ENCODE measurements at places on chromosomes 12 and 14.

DNA sequence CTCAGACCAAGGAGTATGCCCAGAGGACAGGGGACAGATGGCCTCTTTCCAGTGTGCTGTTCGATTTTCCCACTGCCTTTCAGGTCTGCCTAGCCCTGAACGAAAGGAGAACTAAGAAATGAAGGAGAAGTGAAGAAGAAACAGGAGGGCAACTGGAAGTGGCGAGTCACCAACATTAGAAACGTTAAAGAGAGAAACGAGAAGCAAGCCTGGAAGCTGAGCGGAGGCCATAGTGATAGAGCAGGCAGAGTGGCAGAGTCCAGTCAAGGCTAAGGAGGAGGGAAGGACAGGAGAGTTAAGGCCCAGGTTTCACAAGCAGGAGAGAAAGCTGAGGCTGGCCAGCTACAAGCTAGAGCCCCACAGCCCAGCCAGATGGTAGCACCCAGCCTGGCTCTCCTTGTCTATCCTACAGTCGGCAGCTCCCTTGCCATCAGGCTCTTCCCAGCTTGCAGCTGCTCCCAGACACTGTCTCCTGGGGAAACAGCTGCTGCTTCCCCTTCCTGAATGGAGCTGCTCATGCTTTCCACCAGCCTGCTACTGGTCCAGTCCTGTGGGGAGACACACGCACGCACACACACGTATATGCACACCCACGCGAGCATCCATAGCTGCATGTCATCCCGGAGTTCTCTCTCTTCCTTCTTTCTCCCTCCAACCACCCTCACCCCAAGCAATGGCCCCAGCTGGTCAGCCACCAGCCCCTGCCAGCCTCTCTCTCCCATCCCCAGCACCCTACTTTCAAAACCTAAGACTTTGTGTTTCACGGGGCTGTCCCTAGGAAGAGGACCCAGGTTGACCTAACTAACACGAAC lies 139.7 kb upstream of the CCND2 start:
- no peak for DNase-seq

DNA sequence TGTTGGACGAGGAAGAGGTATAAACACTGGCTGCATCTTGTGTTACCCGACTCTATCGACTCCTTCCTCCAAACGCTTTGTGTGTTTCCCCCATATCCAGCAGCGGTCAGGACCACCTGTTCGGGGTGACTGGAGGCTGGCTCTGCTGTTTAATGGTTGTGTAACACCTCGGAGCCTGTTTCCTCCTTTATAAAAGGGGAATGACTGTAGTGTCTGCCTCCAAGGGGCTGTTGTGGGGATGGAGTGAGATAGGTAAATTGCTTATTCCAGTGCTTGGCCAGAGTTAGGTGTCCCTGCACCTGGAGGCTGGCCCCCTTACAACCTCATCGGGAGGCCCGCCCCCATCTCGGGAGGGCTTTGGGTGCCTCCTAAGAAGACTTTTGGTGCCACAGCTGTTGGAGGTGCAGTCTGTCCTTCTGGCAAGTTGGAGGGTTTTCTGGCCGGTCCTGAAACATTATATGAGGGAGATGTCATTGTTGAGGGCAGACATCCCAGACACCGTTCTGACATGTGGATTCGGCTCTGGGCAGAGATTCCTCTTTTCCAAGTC lies 1.1 kb downstream of the MLXIP start:
- no peak for DNase-seq

DNA sequence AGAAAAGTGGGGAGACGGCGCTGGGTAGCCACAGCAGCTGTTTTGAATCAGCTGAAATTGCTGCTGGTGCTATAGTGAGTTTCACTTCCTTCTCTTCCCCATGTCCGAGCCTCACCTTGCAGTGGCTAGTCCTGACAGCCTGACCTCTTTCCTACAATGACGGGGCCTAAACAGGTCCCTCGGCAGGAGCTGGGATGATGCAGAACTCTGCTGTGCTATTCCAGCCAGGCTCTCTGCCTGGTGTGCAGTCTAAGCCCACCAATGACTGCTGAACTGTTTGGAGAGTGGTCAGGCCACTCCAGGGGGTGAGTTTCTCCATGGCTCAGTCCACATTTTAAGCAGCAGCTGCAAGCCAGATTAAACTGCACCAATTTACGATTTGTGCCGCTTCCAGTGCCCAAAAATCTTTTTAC lies 207.3 kb downstream of the TTC7B start:
- no peak for DNase-seq

- DNase-seq: peak; percentile 24
These were observed 24.9 kb upstream of the JDP2 start for GRCh38 chr14:75402867-75403413.

- DNase-seq: no peak
These were observed 6.8 kb downstream of the EMP1 start for GRCh38 chr12:13203034-13203922.

DNA sequence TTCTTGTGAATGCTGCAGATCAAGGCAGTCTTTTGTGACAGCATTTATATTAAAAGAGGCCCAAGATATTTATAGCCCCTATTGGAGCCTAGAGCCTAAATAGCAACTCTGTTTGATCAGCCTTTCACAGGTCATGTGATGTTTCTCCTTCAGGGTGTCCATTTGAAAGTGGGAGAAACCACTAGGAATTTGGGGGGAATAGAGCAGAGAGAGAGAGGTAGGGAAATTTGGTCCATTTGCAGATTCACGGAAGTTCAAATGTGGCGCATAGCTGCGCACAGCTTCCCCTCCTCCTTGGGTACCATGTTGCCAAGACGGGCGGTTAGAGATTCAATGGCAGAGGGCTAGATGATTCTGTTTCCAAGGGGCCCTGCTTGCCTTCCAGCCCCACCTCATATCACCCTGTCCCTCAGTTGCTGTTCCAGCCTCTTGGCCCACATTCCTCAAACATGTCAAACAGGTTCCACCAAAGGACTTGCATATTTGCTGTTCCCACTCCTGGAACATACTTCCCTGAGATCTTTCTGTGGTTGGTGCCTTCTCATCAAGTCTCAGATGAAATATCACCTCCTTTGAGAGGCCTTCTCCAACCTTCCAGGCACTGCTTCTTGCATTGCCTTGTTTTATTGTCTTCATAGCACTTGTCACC lies 220.8 kb downstream of the CHST11 start:
- no peak for DNase-seq

GRCh38 chr14:79967453-79967852 lies 243.9 kb downstream of the DIO2 start:
- no peak for DNase-seq

GRCh38 chr14:65024957-65025356 lies 38.3 kb downstream of the FNTB start:
- no peak for DNase-seq

DNA sequence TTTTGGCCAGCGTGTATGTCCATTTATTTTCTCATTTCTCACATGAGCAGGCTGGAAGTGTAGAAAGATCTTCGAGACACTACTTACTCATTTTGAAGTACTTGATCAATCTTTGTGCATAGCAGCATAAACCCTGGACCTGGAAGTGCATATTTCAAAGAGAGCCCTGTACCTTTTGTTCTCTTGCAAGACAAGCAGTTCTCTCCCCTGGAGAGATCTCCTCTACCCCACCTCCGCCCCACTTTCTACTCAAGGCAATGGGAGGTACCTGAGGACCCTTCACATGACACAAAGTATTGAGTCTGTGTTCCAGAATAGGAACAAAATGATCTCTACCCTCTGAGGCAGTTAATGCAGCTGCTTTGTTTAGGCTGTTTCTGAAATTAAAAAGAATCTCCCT lies 27.4 kb upstream of the RASSF3 start:
- DNase-seq: no peak

GRCh38 chr14:34554540-34555250 lies 15.2 kb upstream of the EAPP start:
- DNase-seq: no peak

DNA sequence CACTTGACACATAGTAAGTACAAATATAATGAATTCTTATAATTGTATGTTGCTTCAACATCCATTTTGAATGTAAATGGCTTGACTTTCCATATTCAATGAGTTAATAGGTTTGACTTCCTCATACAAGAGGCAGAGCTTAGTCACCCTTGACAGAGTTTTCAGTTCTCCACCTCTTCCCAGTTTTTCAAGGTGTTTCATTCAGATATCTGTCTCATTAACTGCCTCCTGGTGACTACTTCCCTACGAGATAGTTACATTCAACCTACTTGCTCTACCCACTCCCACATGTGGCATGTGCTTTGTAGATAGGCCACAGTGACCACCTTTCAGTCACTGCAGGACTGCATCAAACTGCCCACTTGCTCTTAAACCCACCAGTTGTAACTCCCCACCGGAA lies 60.0 kb downstream of the MYF5 start:
- DNase-seq: no peak

DNA sequence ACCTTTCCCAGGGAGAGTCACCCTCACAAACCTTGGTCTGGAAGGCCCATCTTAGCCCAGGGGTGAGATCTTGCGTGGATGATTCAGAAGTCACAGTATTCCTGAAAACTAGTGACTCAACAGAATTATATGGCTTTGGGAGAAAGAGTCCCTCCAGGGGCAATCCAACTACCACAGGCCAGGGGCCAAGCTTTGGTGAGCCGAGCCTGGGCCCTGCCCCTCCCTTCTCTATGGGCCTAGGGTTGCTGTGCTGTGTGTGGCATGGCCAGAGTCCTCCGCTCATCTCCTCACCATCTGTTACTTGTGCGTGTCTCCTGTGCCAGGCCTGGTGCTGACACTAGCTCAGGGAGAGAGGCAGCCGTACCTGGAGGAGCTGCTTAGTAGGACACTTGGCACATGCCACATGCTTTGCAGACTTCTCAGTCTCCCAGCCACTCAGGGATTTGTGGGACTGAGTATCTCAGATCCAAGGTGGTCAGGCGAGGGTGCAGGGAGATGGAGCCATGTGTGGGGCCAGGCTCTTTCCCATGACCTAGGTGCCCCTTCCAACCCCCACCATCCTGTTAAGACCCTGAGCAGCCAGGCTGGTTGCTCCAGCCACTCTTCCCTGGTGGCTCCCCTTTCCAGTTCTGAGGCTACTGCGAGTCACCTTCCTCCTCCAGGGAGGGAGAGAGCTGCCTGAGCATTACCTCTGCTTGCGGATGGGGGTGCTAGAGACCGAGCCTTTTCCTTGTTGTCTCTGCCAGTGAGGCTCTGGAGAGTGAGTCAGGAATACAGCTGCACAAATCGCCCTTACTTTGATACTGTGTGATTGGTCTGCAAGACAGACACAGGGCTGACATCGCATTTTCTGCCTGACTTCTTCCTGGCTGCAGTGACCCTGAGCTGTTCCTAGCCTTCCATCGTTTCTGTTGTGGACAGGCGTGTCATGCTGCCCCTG lies 94.1 kb downstream of the SLC25A47 start:
- no peak for DNase-seq

GRCh38 chr14:70641548-70642302 lies at the start of gene TTC9:
TSS of gene TTC9 (plus strand) at chr14:70641916. CDS start at chr14:70642130, 214 bp downstream.
- DNase-seq: peak; percentile 73

GRCh38 chr12:72723732-72724131 lies 451.6 kb downstream of the TRHDE start:
- no peak for DNase-seq

- DNase-seq: no peak
These were observed 201.4 kb downstream of the C12orf50 start for GRCh38 chr12:87827638-87828264.

GRCh38 chr12:14322403-14322802 lies 43.1 kb upstream of the ATF7IP start:
- DNase-seq: no peak

- no peak for DNase-seq
These were observed 110.3 kb upstream of the CNTN1 start for GRCh38 chr12:40581889-40582288.

- no peak for DNase-seq
These were observed 5.6 kb upstream of the NFATC4 start for GRCh38 chr14:24362241-24362960.

DNA sequence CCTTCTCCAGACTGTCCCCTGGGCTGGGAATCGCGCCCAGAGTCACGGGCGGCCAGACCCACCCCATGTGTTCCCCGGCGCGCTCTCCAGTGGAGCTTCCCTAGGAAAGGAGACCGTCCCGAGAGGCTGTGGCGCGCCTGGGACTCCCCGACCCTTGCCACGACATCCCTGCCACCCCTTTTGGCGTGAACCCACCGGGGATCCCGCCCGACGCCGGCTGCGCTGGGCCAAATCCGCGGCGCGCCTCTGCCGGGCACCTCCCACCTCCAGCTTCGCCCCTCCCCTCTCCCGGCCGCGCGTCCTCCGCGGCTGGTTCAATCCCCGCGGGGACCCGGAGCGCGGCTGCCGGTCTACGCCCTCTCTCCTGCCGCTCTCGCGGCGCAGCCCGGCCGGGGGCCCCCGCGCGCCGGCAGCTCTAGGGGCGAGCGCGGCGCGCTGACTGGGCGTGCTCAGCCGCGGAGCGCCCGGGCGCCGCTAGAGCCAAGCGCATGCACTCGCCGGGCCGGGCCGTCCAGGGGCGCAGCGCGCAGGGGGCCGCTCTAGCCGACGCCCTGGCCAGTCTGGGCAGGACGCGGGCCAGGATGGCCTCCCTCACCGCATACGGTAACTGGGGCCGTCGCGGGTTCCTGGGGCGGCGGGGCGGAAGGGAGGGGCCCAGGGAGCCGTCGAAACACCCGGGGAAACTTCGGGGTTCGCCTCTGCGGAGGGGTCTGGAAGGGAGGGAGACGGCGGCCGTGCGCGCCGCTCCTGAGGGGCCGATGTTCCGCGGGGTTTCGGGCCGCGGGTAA lies 77.4 kb upstream of the ANO4 start:
- peak; percentile 83 for DNase-seq

GRCh38 chr12:96196781-96197180 lies 2.6 kb downstream of the ELK3 start:
- DNase-seq: no peak

GRCh38 chr12:29228474-29229157 lies 79.5 kb downstream of the FAR2 start:
- DNase-seq: no peak

DNA sequence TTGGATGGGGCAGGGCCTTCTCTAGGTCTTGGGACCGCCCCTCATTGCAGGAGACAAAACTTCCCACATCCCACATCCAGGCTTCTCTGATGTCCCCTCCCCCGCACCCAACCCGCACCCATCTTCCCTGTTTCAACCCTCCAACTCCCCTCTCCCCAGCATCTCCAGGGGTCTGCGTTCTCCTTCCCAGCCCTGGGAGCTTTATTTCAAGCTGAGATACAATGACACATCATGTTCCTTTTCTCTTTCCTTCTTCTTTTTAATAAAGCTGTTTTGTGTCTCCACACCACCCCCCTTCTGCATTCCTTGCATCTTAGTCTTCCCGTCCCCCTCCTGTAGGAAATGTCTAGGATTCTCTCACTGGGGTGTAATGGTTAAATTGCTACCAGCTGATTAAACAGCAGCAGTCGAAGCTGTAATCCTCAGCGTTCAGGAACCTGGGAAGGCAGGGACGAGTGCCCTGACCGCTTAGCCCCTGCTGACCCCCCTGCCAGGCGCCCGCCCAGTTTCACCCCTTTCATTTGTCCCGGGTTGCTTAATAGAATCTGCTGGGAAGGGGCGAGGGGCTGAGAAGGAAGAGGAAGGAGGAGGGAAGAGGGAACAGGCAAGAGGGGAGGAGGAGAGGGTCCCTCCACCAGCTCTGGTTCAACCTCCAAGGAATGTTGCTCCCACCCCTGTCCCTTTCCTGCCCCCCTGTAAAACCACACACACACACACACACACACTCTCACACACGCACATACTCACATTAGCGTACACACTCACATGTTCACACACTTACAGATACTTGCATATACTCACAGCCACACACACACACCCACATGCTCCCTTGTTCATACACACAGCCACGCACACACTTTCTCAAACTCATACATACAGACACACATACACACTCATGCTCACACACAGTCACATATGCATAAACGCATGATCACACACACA lies 104.5 kb upstream of the MED13L start:
- DNase-seq: no peak

All from NCI-H1417 (cell line).